NCI-H1694 treated with DMSO at 0.1 percent for 48 hours (cell line): ENCODE measurements at places on chromosomes 4 and X.

DNA sequence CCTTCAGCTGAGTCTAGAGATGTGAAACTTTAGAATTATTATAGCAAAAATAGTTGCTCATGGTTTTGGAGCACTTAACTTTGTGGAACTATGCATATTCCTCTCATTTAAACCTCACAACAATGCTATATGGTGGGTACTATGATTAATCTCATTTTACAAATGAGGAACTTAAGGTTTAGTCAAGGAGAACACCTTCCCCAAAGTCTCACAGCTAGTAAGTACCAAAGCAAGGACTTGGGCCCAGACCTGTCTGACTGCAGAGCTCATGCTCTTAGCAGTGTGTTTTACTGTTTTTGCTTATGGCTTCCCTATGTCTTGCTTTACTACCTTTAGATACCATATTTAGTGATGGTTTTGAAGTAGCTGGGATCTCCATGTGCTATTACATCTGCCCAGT is 5.1 kb downstream of the UBE2A start:
- DNase-seq: no peak

- peak; percentile 65 for DNase-seq
Measured at GRCh38 chr4:151117371-151117962, 18.0 kb downstream of the RPS3A start.

- DNase-seq: no peak
Measured at GRCh38 chrX:64395568-64395929, 297 bp upstream of the MTMR8 start.

GRCh38 chr4:152579916-152580315 is 44.0 kb upstream of the FBXW7 start:
- no peak for DNase-seq

- no peak for DNase-seq
Measured at GRCh38 chrX:47863187-47863586, 26.5 kb downstream of the ZNF81 start.

- no peak for DNase-seq
Measured at GRCh38 chr4:145042601-145043285, 55.3 kb downstream of the ANAPC10 start.

- no peak for DNase-seq
Measured at GRCh38 chr4:137823007-137823406, 290.7 kb upstream of the PCDH18 start.

DNA sequence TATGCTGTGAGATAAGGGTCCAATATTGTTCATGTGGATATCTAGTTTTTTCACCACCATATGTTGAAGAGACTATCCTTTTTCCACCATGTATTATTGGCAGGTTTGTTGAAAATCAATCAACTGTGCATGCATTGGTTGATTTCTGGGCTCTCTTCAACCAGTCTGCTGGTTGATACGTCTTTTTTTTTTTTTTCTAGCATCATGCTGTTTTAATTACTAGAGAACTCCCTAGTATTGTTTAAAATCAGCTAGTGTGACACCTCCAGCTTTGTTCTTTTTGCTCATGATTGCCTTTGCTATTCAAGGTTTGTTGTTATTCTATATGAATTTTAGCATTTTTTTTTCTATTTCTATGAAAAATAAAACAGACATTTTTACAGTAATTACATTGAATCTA is 123.9 kb downstream of the SLC7A11 start:
- DNase-seq: no peak

- no peak for DNase-seq
Measured at GRCh38 chr4:148649652-148650331, 207.6 kb upstream of the NR3C2 start.

- no peak for DNase-seq
Measured at GRCh38 chrX:22296871-22297270, 24.2 kb downstream of the CBLL2 start.

GRCh38 chr4:188412499-188412898 is 273.3 kb downstream of the TRIML1 start:
- DNase-seq: no peak

DNA sequence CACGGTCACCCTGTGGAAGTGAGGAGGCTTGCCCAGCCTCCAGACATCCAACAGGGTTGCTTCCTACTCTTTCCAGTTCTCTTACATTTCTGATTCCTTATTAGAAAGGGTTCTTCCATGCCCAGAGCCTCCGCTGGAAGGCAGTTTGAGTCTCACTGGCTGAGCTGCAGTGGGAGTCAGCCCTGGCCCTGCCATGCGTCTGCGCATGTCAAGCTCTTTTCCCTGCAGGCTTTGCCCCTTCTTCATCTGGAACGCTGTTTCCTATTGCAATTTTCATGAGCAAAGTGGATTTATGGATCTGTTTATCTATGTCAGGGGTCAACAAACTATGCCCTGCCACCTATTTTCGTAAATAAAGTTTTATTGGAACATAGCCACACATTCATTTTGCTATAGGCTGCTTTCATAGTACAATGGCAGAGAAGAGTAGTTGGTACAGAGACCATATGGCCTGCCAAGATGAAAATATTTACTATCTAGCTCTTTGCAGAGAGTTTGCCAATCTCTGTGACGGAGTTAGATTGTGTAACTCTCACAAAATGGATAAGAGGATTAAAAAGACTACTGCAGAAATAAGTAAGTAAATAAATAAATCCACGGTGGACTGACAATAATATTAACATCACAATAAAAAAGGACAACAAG is 3.9 kb upstream of the CHRNA9 start:
- no peak for DNase-seq

- DNase-seq: no peak
Measured at GRCh38 chr4:112140536-112140935, 4.7 kb upstream of the FAM241A start.

DNA sequence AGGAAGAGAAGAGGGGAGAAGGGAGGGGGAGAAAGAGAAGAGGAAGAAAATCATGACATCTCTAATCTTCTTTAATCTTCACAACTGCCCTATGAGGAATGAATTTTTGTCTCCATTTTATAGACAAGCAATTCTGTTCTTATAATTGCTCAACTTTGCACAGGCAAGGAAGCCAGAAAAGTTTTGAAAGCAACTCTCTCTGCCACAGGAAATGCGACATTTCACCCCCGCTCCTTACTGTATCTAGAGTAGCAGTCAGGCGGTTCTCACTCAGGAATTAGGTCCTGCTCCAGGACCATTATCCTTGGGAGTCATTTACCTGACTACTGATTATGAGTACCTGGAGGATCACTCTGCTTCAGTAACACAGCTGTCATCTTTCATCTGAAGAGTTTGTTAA is 69.2 kb upstream of the FAM9A start:
- DNase-seq: no peak

DNA sequence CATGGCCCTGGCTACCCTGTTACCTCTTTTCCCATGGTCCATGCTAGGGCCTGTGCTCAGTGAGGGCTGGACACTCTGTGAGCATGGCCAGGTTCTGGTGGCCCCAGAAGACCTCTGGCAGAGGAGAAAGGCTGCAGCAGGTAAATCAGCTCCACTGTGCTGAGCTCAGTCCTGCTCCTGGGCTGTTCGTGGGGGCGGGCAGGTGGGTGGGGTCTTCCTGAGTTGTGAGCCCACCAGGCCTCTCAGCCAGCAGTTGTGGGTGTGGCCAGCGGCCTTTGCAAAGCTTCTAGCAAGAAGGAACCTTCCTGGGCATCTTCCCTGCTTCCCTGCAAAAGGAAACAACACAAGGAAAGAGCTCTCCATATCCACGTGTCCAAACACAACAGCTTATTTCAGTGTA is 85.3 kb upstream of the STX18 start:
- no peak for DNase-seq
